Stimulated activated CD8-positive, alpha-beta memory T cell treated with anti-CD3 and anti-CD28 coated beads, Interleukin-4, amount 100 ng/mL, for 1 hour (primary cell): ENCODE measurements at places on chromosomes 7 and 10.

- no peak for DNase-seq
These were observed 146.0 kb downstream of the FANK1 start for GRCh38 chr10:126042354-126042753.

DNA sequence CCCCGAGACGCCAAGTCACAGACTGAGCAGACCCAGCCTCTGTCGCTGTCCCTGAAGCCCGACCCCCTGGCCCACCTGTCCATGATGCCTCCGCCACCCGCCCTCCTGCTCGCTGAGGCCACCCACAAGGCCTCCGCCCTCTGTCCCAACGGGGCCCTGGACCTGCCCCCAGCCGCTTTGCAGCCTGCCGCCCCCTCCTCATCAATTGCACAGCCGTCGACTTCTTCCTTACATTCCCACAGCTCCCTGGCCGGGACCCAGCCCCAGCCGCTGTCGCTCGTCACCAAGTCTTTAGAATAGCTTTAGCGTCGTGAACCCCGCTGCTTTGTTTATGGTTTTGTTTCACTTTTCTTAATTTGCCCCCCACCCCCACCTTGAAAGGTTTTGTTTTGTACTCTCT is 215.6 kb downstream of the TCF7L2 start:
- DNase-seq = no peak

DNA sequence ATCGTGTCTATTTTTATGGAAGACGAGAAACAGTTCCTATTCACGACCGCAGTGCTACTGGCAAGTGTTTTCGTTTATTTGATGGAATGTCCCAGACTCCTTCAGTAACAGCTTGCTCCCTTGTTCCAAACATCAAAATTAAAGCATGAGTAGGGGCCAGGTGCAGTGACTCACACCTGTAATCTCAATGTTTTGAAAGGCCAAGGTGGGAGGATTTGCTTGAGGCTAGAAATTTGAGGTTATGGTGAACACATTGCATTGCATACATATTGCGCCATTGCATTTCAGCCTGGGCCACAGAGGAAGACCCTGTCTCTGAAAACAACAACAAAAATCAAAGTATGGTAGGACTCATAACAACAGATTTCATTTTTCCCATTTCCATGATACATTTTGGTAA is 22.8 kb downstream of the PTTG1IP2 start:
- DNase-seq = no peak

GRCh38 chr10:130471486-130471885 is 335.3 kb downstream of the GLRX3 start:
- no peak for DNase-seq

- DNase-seq = no peak
These were observed 213.6 kb downstream of the DGKI start for GRCh38 chr7:137633133-137633532.

- DNase-seq = no peak
These were observed 95.5 kb upstream of the MEOX2 start for GRCh38 chr7:15781944-15782343.

DNA sequence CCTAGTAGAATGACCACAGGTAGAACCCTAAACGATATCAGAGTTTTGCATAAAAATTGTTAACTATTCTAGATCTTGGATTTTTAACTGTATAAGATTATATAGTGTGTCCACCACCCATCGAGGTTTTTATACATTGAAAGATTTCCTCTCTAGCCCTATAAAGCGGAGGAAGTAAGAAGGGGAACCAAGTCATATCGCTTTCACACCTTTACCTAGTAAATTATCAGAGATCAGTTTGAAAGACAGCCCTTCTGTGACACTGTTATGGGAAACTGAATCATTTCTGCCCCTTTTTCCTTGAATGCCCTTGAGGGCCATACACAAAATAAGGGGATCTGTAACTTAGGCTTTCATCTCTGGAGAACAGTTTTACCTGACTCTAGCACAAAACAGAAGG is 8.3 kb upstream of the GPR37 start:
- DNase-seq = no peak

DNA sequence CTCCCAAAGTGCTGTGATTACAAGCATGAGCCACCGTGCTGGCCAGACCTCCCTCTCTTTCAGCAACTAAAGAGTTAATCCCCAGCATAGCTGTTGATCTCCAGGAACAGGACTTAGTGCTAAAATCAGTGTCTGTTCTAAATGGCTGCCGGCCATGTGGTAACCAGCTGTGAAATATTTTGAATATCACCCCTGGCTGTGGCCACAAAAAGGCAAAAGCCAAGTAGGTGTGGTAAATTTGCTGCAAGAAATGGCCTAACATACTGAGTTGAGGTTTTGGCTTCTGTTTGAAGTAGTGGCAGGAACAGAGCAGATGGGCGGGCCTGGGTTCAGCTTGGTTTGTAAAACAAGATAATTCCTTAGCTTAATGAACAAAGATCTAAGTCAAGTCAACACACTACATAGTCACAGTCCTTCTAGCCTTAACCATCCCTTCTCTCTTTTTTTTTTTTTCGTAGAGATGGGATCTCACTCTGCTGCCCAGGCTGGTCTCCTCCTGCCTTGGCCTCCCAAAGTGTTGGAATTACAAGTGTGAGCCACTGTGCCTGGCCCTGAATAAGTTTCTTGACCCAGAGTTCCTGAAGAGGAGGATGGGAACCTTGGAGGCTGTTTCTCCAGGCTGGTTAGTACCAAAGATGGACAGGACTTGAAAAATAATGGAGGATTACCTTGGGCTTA is 22.7 kb upstream of the AGFG2 start:
- DNase-seq = no peak

DNA sequence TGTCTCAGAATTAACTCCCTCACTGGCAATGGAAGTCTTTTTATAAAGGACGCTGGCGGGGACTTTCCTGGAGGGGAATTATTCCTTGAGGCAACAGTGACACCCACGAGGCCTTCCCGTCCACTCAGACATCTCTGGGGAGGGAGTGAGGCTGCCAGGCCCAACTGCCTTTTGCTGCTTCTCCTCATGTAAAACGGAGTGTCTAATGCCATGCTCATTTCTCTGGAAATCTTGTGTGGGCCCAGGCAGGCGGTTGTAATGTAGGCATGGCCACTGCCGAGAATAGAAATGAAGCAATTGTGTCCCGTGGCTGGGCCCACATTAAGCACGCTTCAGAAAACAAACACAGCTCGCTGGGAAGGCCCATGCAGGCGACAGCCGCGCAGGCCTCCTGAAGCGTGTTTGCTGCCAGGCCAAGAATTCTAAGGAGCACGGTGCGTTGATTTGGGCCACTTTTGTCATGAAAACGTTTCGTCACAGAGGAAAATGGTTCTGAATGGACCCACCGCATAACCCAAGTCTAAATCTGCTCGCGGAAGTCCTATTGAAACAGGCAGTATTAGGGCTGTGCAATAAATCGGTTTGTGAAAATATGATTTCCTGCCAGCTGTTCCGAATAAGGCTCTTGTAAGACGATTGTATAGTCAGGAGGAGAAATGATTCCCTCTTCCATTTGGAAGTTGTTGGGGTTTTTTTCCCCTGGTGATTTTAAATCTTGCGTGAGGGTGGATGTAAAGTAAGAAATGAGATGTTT is 104.2 kb upstream of the CHST15 start:
- no peak for DNase-seq

- no peak for DNase-seq
These were observed 233.3 kb upstream of the CACNA2D1 start for GRCh38 chr7:82676777-82677463.

DNA sequence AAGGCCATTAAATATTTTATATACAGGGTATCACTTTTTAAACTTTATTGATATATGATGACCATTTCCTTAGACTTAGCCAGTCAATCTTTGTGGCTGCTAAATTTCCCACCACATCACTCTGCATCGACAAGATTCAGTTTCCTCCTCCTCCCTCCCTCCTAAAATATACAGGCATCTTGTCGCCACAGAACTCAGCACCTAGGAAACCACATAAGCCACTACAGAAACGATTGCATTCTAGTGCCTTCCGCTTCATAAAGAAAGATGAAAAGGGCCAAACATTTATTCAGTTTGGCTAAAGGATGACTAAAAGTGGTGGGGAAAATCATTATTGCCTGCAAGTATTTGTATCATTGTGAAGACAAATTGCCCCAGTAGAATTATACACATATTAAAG is 30.7 kb downstream of the ERCC6 start:
- DNase-seq = no peak

- DNase-seq = no peak
These were observed 244.6 kb downstream of the AGMO start for GRCh38 chr7:15317215-15317614.

DNA sequence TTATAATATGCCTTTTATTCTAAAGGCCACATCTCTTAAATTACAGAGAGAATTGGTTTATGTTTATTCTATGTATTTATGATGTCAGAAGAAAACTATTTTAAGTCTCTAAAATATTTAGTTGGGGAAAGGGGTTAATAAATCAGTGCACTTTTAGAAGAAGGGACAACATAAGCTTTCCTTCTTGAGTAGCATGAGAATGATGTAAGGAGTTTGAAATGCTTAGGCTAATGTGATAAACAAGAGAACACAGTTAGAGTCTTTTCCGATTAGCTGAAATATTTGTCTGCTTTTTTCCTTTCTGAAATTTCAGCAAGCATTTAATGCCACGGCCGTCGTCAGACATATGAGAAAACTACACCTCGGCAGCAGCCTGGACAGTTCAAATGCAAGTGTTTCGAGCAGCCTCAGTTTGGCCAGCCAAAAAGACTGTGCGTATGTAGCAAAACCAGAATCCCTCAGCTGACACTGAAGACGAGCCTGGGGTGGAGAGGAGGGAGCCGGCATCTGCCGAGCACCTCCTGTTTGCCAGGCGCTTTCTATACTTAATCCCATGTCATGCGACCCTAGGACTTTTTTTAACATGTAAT is 176.2 kb downstream of the CCDC3 start:
- DNase-seq = no peak

GRCh38 chr10:58266826-58267712 is 625 bp downstream of the IPMK start:
- no peak for DNase-seq

DNA sequence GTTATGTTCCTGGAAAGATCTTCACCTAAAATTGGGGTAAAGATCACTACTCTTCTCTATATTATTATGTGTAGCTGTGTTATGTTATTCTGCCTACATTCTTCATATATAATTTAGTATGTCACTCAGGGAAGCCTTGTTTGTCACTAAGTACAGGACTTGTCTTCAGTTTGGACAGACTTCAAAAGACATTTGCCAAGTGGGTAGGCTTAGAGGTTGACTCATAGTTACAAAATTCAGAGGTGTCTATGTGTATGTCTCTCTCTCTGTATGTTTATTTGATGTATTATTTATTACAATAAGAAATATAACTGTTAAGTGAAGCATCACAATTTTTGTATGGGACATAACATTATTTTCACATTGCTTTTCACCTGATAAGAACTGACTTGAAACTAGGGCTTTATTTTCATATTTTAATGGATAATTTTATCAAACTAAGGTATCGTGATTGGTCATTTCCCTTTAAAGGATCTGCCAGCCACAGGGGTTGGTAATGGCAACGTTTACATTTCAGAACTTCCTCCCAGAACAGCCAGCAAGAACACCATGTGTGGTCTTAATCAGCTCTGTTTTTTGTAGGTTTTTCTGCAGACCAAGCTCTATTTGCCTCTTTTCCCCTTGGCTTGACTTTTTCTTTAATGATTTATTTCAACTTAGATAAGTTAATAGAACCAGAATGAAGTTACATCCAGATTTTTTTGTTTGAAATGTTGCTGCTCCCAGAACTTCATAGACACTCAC is 262.1 kb upstream of the CACNA2D1 start:
- no peak for DNase-seq

- DNase-seq = no peak
These were observed 718 bp upstream of the BPGM start for GRCh38 chr7:134645935-134646334.

GRCh38 chr7:45980181-45980905 is 59.3 kb upstream of the IGFBP3 start:
- DNase-seq = no peak

GRCh38 chr7:44390701-44391100 is 65.3 kb upstream of the CAMK2B start:
- DNase-seq = no peak

DNA sequence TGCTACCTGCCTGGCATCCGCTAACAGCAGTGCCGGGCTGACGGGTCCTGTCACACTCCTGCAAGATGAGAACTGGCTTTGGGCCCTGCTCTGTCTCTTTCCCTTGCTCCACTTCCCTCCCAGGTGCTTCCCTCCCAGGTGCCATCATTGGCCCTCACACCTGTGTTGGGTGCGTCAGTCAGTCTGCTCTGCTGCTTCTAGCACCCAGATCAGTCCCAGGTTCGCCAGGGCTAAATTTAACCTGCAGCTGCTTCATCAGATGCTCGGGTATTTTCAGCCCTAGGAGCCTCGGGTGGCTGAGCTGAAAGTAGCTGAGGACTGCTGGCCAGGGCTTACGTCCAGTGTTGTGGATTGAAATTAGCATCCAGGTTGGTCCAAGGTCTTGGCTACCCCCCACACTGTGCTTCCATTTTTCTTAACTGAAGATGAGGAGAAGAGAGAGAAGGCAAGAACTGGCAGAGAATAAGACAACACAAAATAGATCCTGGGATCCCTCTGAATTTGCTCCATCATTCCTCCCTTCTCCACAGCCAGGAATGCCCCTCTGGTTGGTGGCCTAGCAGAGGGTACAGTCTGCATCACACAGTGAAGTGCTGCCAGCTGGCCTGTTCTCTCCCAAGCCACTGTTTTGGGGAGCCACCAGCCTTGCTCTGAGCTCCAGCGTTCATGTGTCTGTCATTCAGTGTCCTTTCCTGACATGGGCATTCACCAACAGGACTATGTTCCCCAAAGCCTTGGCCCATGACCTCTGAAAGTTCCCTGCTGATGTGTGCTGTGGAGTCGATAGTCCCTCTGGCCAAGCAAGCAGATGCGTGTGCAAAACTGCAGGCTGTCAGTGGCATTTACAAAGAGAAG is 65.9 kb upstream of the SYPL1 start:
- no peak for DNase-seq

DNA sequence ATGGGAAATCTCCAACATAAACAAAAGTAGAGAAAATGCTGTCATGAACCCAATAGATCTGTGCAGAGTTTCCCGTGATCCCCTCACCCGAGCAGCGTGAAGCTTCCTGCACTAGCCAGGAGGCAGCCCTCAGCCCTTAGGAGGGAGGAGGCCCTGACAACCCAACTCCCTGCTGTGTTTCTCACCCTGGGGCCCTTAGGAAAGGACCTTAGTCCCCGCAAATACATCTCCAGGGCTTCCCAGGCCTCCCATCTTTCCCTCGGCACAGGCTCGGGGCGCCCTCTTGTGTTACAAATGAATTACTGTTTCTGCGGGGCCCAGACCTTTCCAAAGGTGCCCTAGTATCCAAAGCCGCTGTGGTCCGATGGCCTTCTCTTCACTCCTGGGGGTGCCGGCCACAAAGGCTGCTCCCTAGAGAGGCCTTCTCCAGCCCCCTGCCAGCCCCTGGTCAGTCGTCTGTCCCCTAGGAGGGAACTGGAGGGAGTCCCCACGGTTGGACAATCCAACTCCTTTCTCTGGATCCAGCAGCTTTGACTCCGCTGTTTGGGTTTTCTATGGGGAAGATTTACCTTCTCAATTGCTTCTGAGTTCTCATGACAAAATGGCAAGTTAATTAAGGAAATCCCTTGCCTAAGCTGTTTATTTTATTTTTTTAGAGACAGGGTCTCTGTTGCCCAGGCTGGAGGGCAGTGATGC is 49.9 kb upstream of the SH2B2 start:
- DNase-seq = no peak

GRCh38 chr7:85041605-85042216 is 145.1 kb downstream of the SEMA3D start:
- DNase-seq = no peak

GRCh38 chr10:128463991-128464760 is 338.0 kb upstream of the MKI67 start:
- DNase-seq = peak; percentile 3
